ENCODE measurements at places on chromosomes 4 and X.

- no peaks in the 10 kb centered on the region for H3K36me3 ChIP-seq
- no peak overlapping the region for H3K27ac ChIP-seq
- no peaks in the 10 kb centered on the region for H3K27me3 ChIP-seq
Measured at GRCh38 chr4:126678618-126679017, 954.1 kb upstream of the INTU start.

DNA sequence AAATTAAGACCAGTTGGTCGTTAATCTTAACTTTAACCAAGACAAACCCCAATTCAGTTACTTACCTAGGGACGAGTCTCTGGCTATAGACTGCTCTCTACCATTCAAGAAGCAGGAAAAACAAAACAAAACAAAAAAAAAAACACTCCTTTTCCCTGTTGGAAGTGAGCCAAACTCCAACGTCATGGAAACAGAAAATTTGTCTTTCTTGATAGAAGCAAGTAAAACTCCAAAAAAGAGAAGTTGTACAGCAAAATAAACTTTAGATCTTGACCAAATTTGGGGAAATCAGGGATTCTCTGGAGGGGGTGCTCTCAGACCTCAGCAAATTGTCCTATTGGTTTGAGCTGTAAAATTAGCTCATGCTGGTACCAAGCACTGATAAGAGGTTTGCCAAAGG lies 3.7 kb downstream of the CNGA1 start:
- H3K27ac ChIP-seq: no peak overlapping the region
- no peak overlapping the region for H3K4me3 ChIP-seq
- no peaks in the 10 kb centered on the region for H3K4me1 ChIP-seq
- DNase-seq: no peak

GRCh38 chr4:123675567-123675966 lies 279.0 kb downstream of the SPRY1 start:
- no peaks in the 10 kb centered on the region for H3K4me1 ChIP-seq
- DNase-seq: no peak
- no peak overlapping the region for H3K27ac ChIP-seq
- no peaks in the 10 kb centered on the region for H3K36me3 ChIP-seq
- no peak overlapping the region for H3K4me3 ChIP-seq
- no peaks in the 10 kb centered on the region for H3K27me3 ChIP-seq

- H3K4me1 ChIP-seq: no peaks in the 10 kb centered on the region
- H3K27ac ChIP-seq: no peak within 1 kb of the TSS
- H3K36me3 ChIP-seq: no peaks in the 10 kb centered on the region
- H3K27me3 ChIP-seq: no peaks in the 10 kb centered on the region
Measured at GRCh38 chr4:76023389-76023788, at the start of gene CXCL10. CXCL10 (minus strand) TSS chr4:76023497; CDS start chr4:76023431, 66 bp downstream.

DNA sequence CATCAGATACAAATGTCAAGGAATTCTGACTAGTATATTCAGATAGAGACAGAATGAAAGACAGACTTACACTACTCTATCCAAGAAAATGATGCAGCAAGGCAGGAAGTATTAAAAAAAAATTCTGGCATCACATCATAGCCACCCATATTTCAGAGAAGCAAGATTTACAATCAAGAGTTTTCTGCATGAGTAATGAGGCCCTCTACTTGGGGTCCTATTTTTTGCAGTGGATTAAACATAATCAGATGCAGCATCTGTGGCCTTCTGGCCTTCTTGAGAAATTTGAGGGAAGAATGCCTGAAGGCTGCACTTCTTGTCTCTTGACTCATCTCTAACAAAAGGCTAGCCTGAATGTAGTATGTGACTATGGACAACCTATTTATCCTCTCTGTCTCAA lies 48.2 kb upstream of the SLIT2 start:
- no peak overlapping the region for H3K27ac ChIP-seq
- H3K4me1 ChIP-seq: no peaks in the 10 kb centered on the region
- no peak for DNase-seq
- no peaks in the 10 kb centered on the region for H3K27me3 ChIP-seq

- no peaks in the 10 kb centered on the region for H3K4me1 ChIP-seq
- no peaks in the 10 kb centered on the region for H3K36me3 ChIP-seq
- H3K27me3 ChIP-seq: no peaks in the 10 kb centered on the region
- no peak for DNase-seq
Measured at GRCh38 chrX:139121616-139122286, 408.8 kb upstream of the F9 start.

- H3K4me1 ChIP-seq: no peaks in the 10 kb centered on the region
- no peak for DNase-seq
- H3K4me3 ChIP-seq: no peak overlapping the region
- H3K27ac ChIP-seq: no peak overlapping the region
- peaks cover 12% of the 10 kb centered on the region for H3K36me3 ChIP-seq
Measured at GRCh38 chr4:2691952-2692435, 64.1 kb downstream of the TNIP2 start.

- DNase-seq: no peak
- H3K36me3 ChIP-seq: no peaks in the 10 kb centered on the region
- H3K27ac ChIP-seq: no peak overlapping the region
- H3K4me3 ChIP-seq: no peak overlapping the region
- no peaks in the 10 kb centered on the region for H3K27me3 ChIP-seq
Measured at GRCh38 chr4:84660606-84661005, 77.7 kb downstream of the CDS1 start.

Data from colonic mucosa (tissue), 4 donors.